ENCODE measurements at places on chromosomes 12 and 14. TPM values are rescaled to one million over a fixed set of nuclear protein-coding genes. Genes with fewer than 3 reads are reported as not detected.

The IFI27 gene
- total RNA-seq: 15.5 TPM

GRCh38 chr12:121799842-121800693 lies 3.7 kb upstream of the SETD1B start:
- peak overlapping the region; percentile 92 for H3K4me3 ChIP-seq
- H3K27ac ChIP-seq: peak overlapping the region; percentile 96
- peaks cover 5% of the 10 kb centered on the region for H3K27me3 ChIP-seq
- peaks cover 25% of the 10 kb centered on the region for H3K4me1 ChIP-seq

The ANKRD33 gene
- 0.62 TPM for total RNA-seq

The VDR gene
- 0.77 TPM for total RNA-seq

The ART4 gene
- total RNA-seq: 0.81 TPM

The STK38L gene
- 75.9 TPM for total RNA-seq

- DNase-seq: no peak
- H3K4me3 ChIP-seq: no peak overlapping the region
- H3K36me3 ChIP-seq: no peaks in the 10 kb centered on the region
- H3K27ac ChIP-seq: no peak overlapping the region
- H3K4me1 ChIP-seq: no peaks in the 10 kb centered on the region
These were observed 9.7 kb downstream of the P2RX7 start for GRCh38 chr12:121142171-121142950.

GRCh38 chr12:48979602-48980388 lies 1.7 kb downstream of the WNT1 start:
- peak overlapping the region; percentile 78 for H3K4me3 ChIP-seq
- no peak overlapping the region for H3K27ac ChIP-seq
- peaks cover 8% of the 10 kb centered on the region for H3K4me1 ChIP-seq
- H3K36me3 ChIP-seq: no peaks in the 10 kb centered on the region
- peaks cover 97% of the 10 kb centered on the region for H3K27me3 ChIP-seq
- DNase-seq: no peak

DNA sequence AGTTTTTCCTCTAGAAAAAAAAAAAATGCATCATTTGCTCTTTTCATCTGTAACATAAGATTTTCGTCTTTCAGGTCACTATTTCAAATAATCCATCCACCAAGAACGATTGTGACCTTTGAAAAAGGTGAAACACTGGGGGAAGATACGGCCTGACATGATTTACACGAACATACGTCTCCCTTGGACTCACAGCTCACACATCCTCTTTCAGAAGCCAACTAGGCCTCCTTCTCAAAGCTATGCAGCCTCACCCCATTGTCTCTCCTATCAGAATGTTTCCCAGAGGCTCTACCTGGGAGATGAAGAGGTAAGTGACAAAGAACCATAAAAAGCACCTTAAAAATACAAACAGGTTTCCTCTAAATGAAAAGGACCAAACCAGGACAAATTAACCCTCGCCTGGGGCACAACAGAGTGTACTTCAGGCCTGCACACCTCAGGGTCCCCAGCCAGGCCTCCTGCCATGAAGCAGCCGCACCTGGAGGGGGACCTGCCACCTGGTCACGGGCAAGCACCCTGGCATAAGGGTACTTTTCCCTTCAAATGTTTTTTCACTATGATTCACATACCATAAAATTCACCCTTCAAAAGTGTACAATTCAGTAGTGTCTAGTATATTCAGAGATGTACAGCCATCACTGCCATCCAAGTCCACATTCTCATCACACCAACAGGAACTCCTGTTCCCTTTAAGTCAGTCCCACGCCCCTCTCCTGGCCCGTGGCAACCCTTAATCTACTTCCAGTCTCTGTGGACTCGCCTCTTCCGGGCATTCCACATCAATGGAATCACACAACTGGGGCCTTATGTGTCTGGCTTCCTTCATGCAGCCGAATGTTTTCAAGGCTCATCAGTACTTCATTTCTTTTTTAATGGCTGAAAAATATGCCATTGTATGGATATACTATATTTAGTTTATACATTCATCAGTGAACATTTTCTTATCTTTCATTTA lies 5.4 kb downstream of the SLC15A4 start:
- peak overlapping the region; percentile 3 for H3K4me3 ChIP-seq
- no peaks in the 10 kb centered on the region for H3K27me3 ChIP-seq
- no peak for DNase-seq
- H3K27ac ChIP-seq: peak overlapping the region; percentile 82

- no peak for DNase-seq
- no peaks in the 10 kb centered on the region for H3K4me1 ChIP-seq
- H3K27me3 ChIP-seq: no peaks in the 10 kb centered on the region
- no peaks in the 10 kb centered on the region for H3K36me3 ChIP-seq
- no peak overlapping the region for H3K4me3 ChIP-seq
These were observed 20.4 kb downstream of the ASPG start for GRCh38 chr14:104105822-104106470.

DNA sequence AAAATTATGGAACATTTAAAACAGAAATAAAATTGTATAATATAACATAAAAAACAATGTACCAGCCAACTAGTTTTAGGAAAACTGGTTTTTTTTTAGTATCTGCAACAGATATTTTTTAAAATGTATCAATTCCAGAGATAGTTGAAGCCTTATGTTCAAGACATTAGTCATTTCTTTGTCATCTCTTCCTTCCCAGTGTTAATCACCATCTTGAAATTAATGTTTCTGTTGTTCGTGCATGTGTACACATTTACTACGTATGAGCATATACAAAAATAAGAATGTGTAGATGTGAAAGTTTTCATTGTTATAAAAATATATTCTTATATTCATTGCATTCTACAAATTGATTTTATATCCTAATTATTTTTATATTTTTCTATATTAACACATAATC lies 1062.1 kb downstream of the SLC6A15 start:
- DNase-seq: no peak
- H3K27me3 ChIP-seq: no peaks in the 10 kb centered on the region
- H3K27ac ChIP-seq: no peak overlapping the region

The MDP1 gene
- 16.9 TPM for total RNA-seq

DNA sequence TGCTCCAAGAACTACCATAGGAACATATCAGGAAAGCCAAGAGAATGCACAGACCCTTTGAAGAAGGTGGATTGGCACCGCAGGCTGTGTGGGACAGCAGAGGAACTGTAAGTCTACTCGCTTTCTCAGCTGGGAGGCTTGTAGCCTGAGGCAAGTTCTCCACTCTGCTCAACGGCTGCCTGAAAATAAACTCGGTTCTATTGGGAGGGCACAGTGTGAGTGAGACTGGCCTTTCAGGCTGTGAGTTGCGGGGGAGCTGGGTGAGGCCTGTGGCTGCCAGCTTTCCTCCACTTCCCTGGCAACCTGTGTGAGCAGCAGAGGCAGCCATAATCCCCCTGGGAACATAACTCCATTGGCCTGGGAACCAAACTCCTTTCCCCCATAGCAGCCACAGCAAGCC lies 132.1 kb downstream of the ANKS1B start:
- no peaks in the 10 kb centered on the region for H3K36me3 ChIP-seq
- no peak for DNase-seq
- no peak overlapping the region for H3K4me3 ChIP-seq
- no peaks in the 10 kb centered on the region for H3K27me3 ChIP-seq

DNA sequence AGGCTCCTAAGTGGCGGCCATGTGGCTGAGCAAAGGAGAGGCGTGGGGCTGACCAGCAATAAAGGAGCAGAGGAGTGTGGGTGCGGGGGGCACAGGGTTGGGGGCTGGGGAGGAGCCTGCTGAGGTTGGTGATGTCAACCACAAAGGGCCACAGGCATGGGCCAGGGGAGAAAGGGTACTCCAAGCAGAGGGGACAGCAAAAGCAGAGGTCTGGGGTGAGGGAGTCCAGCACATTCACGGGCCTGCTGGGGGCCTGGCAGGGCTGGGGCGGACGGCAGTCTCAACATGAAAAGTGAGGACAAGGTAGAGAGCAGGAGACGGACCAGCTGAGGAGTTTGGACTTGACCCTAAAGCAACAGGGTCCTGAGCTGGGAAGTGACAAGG lies 81.7 kb downstream of the CHGA start:
- H3K4me1 ChIP-seq: peaks cover 39% of the 10 kb centered on the region
- no peaks in the 10 kb centered on the region for H3K36me3 ChIP-seq
- no peak for DNase-seq

DNA sequence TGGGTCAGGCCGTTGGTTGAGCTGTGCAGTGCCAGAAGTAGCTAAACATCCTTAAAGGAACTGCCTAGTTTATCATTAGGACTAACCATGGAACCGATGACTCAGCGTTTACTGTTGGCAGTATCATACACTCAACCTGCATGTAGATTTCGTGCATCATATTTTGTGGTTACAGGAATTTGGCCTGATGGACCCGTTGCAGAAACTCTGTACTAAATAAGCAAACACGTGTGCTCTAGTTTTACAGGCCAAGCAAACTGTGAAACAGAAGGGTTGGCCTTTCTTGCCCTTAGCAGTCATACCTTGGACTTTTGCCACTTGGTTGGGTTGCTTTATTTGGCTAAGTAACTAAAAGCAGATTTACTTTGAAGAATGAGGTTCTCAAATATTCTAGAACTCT lies 35.6 kb downstream of the DGLUCY start:
- no peak overlapping the region for H3K4me3 ChIP-seq
- no peak overlapping the region for H3K27ac ChIP-seq
- H3K36me3 ChIP-seq: peaks cover 9% of the 10 kb centered on the region

The APPL2 gene
- 46.1 TPM for total RNA-seq

DNA sequence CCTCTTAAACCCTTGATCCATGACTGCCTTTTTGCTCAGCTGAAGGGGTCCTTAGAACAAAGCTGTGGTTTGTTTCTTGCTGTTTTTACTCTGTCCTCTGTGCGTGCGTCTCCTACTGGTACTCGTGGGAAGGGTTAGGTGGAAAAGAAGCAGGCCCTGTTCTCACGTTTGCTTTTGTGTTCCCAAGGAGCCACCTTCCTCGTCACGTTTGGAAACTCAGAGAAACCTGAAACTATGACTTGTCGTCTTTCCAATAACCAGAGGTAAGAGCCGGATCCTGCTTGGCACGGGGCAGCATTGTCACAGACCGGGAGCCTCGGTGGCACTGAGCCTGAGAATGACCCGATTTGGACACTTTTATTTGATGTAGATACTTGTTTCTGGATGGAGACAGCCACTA lies 13.1 kb downstream of the ZFYVE21 start:
- no peak for DNase-seq
- H3K27me3 ChIP-seq: no peaks in the 10 kb centered on the region
- peaks cover 7% of the 10 kb centered on the region for H3K36me3 ChIP-seq
- H3K4me1 ChIP-seq: peaks cover 7% of the 10 kb centered on the region
- H3K27ac ChIP-seq: peak overlapping the region; percentile 49
- H3K4me3 ChIP-seq: no peak overlapping the region

GRCh38 chr14:35416108-35416750 lies 11.7 kb upstream of the NFKBIA start:
- H3K36me3 ChIP-seq: no peaks in the 10 kb centered on the region
- H3K4me3 ChIP-seq: no peak overlapping the region
- DNase-seq: no peak
- H3K27ac ChIP-seq: peak overlapping the region; percentile 1
- no peaks in the 10 kb centered on the region for H3K27me3 ChIP-seq
- peaks cover 26% of the 10 kb centered on the region for H3K4me1 ChIP-seq

The ASIC1 gene
- 5.5 TPM for total RNA-seq

DNA sequence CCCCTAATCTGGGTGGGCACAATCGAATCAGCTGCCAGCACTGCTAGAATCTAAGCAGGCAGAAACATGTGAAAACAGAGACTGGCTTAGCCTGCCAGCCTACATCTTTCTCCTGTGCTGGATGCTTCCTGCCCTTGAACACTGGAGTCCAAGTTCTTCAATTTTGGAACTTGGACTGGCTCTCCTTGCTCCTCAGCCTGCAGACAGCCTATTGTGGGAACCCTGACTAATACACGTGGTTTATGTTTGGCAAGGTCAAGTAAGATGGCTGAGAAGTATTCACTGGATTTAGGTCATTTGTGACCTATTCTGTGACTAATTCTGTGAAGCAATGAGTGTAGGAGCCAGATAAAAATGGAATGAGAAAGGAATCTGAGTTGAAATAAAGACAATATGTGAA lies 11.0 kb downstream of the GPR135 start:
- H3K4me3 ChIP-seq: no peak overlapping the region
- H3K27ac ChIP-seq: no peak overlapping the region
- no peaks in the 10 kb centered on the region for H3K4me1 ChIP-seq
- DNase-seq: no peak
- H3K36me3 ChIP-seq: peaks cover 24% of the 10 kb centered on the region

DNA sequence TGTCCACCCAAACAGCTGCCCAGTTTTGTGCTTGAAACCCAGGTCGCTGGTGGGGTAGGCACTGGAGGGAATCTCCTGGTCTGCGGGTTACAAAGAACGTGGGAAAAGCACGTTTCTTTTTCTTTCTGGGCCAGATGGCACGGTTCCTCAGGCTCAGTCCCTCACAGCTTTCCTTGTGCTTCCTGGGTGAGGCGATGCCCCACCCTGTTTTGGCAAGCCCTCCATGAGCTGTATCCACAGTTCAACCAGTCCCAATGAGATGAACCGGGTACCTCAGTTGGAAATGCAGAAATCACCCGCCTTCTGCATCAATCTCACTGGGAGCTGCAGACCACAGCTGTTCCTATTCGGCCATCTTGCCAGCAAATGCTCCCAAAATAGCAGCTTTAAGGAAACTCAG lies 51.4 kb upstream of the TMTC2 start:
- H3K27me3 ChIP-seq: no peaks in the 10 kb centered on the region
- H3K36me3 ChIP-seq: no peaks in the 10 kb centered on the region

All from type B pancreatic cell (in vitro differentiated cells).